ENCODE measurements at places on chromosomes 5 and 9.

GRCh38 chr9:133532937-133533668 is 1.4 kb upstream of the ADAMTSL2 start:
- peak; percentile 29 for DNase-seq

DNA sequence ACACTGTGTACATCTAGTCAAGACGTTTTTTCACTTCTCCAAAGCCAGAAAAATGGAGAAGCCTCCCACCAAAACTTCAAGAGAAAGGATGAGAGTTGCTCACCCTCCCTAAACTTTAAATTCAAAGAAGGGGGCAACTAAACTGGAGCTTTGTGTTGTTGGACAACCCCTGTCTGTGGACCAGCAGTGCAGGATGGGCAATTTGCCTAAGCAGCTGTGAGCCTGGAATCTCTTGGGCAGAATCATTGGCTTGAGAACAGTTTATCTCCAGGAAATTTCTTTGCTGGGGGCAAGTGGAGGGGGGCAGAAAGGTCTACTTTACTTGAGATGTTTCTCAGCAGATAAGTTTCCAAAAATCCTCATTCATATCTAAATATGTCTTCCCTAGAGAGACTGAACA is 151.8 kb downstream of the MUSK start:
- no peak for DNase-seq

- DNase-seq = no peak
Observed at GRCh38 chr5:172648013-172648381, 6.9 kb downstream of the NEURL1B start.

DNA sequence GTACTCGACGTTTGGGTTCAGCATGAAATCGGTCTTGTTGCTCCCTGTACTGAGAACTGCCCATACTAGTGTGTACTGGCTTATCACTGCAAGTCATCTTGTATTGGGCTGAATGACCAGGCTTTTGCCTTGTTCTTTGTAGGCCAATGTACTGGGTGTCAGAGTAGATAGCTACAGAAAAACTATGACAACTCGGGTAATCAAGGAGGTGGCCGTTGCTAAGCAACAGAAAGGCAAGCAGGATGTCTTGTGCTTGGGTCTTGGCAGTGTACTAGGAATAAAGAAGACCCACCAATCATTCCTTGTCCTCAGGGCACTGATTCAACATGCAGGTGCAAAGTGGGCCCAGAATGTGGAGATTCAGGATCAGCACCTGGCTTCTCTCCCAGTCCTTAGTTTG is 11.9 kb upstream of the SHISAL2B start:
- no peak for DNase-seq

- no peak for DNase-seq
Observed at GRCh38 chr9:127139775-127140174, 17.3 kb upstream of the ANGPTL2 start.

DNA sequence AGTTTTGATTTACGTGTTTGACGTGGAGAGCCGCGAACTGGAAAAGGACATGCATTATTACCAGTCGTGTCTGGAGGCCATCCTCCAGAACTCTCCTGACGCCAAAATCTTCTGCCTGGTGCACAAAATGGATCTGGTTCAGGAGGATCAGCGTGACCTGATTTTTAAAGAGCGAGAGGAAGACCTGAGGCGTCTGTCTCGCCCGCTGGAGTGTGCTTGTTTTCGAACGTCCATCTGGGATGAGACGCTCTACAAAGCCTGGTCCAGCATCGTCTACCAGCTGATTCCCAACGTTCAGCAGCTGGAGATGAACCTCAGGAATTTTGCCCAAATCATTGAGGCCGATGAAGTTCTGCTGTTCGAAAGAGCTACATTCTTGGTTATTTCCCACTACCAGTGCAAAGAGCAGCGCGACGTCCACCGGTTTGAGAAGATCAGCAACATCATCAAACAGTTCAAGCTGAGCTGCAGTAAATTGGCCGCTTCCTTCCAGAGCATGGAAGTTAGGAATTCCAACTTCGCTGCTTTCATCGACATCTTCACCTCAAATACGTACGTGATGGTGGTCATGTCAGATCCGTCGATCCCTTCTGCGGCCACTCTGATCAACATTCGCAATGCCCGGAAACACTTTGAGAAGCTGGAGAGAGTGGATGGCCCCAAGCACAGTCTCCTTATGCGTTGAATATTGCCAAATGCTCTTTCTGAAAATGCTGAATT is 850 bp downstream of the RRAGA start:
- DNase-seq = no peak

GRCh38 chr9:95090871-95091577 is 226.5 kb downstream of the FANCC start:
- no peak for DNase-seq

DNA sequence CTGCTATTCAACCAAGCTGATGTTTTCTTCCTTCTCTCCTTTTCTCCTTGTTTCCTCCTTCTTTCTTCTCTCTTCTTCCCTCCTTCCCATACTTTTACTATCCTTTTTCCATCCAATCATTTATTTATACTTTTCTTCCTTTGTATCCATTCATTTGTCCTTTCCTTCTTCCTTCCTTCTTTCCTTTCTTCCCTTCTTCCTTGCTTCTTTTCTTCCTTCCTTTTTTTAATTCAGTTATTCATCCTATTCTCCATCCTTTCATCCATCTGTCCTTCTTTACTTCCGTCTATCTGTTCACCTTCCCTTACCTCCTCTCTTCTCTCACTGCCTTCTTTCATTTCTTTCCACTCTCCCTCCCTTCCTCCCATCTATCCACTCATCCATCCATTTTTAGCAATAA is 24.0 kb upstream of the PPARGC1B start:
- no peak for DNase-seq

DNA sequence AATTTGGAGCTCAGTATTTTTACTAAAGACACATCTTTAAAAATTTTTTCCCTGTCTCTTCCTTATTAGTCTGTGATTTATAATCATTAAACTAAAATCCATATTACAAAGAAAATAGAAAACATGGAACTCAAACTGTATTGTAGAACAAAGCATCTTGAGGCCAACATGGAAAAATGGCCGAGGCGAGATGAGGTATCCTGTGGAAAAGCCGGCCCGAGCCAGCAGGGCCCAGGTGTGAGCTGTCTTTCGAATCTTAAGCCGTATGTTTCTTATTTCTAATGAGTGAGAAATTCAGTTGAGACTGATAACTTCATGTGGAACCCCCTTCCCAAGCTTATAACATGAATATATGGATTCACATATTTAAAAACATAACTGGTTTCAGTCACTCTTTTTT is 170.4 kb upstream of the OTULINL start:
- no peak for DNase-seq

DNA sequence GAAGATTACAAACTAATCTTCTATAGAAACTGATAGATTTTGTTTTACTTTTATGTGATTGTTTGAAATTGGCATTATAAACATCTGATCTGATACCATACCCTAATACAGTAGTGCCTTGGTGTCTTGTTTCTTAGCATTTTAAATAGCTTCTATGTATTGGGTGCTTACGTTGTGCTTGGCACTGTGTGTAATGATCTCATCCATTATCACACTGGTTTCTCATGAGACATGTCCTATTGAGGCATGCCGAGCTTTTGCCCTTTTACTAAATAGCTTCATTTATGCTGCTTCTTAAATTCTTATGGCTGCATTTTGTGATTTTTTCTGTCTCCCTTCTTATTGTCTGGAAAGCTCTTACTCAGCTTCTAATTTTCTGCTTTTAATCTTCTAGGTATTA is 48.2 kb upstream of the TLR4 start:
- DNase-seq = no peak

DNA sequence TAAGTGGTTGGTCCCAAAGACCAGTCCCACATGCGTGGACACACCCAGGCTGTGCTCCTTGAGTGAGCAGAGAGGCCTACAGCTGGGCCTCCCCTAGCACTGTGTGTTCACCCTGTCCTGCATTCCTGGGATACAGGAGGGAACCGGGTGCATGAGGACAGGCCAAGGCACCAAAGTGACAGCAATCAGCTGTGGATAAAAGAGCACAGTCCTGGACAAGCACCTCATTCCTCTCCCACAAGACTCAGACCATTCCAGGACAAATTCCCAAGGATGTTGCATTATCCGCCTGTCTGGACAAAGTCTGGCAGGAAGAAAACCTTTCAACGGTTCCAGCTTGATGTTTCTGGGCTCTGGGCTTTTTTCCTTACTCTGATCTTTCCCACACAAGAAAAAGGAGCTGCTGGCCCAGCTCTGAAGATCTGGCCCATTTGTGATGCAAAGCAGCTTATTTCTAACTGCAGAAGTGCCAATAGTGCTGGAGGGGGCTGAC is 273.2 kb downstream of the ENC1 start:
- DNase-seq = no peak

GRCh38 chr5:131810510-131811249 is 13.9 kb upstream of the FNIP1 start:
- no peak for DNase-seq

DNA sequence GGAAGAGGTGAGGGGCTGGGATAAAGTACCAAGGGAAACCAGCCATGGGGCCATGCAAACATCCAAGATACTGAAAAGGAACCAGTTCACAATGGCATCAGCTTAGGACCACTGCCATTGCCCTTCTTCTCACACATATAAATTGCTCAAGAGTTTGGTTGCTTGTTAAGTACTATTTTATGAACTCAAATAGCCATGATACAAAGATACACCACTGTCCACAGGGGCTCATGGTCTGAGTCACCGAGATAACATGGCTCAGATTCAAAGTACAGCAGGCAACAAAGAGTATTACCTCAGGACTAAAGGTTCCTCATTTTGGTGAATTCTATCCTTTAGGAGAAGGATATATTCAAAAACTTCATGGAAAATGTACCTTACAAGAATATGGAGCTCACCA is 55.6 kb downstream of the FANCC start:
- no peak for DNase-seq

- DNase-seq = no peak
Observed at GRCh38 chr9:117088786-117089185, 326.1 kb downstream of the ASTN2 start.

DNA sequence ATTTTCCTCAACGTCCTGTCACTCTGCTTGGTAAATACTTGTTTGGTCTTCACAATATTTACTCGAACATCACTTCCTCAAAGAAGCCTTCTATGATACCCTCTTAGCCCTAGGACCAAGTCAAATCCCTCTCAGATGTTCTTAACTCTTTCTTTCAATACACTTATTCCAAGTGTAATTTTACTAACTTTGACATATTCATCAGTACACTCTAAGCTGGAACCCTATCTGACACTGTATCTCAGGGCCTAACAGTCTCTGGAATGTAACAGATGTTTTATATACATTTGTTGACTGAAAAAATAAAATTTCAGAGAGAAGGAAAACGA is 19.6 kb downstream of the SIL1 start:
- DNase-seq = no peak

- DNase-seq = no peak
Observed at GRCh38 chr5:136516637-136517036, 151.3 kb upstream of the TRPC7 start.

- DNase-seq = no peak
Observed at GRCh38 chr9:111108946-111109345, 70.7 kb upstream of the LPAR1 start.

GRCh38 chr5:124234770-124235562 is 511.5 kb downstream of the ZNF608 start:
- no peak for DNase-seq

DNA sequence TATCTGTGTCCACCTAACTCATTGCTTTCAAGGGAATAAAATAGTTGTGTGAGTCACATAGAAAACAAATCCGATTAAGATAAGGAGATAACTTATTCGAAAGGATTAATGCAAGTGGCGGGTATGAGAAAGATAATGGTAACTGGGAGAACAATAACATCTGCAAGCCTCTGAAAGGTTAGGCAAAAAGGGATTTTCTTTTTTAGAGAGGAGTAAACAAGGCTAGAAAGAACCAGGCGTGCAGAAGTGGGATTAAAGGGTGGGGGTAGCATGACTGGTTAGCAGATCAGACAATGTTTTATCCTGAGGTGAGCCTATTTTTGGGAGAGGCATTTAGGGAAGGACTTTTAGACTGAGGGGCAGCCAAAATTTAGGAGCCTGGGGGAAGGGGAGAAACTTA is 34.7 kb upstream of the JMY start:
- DNase-seq = no peak

DNA sequence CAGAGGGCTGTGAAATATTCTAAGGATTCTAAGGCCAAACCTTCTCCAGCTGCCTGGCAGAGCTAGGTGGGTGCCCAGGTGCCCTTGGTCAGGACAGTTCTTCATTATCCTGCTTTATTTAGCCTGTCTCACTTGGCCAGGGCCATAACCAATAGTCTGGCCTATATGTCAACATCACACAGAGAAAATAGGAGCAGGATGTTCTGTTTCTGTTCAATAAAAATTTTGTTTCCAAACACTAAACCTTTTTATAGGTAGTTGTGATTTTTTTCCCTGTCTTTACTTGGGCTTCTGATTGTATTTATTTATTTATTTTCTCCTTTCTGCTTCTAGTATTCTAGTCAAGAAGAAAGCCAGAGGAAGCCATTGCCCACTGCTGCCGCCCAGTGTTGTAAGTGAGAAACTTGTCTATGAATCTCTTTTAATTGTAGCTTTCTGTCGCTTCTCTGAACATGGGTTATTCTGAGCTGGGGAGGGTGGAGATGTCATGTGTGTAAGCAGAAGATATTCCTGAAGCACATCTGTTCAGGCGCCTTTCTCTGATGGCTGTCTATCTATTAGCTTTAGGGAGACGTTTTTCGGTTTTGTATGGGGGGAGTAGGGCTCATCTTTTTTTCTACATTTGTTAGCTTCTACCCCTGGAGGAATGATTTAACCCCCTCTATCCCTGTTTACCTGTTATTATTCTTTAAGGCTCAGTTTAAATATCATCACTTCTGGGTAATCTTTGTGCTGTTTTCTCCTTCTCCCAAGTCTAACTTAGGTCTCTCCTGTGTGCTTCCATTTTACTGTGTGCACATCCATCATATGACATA is 97.1 kb downstream of the UNC13B start:
- no peak for DNase-seq

DNA sequence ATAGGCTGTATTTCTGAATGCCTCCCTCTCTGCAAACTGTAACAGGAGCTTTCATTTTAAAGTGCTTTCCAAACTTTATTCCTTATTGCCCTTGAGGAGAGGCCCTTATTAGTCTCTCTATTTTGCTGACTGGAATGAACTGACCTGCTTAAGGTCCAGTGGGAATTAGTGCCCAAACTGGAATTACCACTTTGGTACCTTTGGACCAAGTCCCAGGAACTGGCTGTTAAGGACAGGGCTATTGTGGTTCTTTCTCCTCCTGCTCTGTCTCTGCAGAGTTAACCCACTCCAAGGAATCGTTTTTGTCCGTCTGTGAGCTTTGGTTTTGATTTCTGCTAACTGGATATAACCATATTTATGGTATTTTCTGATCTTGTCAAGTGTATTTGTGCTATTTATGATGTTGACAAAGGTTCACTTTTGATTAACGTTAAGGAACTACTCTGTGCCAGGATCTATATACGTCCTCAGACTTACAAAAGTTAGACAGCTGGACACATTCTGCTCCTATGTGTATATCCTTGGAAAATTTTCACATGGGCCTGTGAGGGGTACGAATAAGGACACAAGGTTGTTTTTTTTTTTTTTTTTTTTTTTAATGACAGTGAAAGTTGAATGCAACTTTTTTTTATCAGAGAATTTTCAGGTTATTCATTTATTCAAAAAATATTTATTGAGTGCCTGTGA is 189.1 kb upstream of the ANKRD55 start:
- DNase-seq = no peak

GRCh38 chr5:168992016-168992415 is 308.9 kb downstream of the SLIT3 start:
- DNase-seq = no peak

Measured in activated CD4-positive, CD25-positive, alpha-beta regulatory T cell (primary cell).